ENCODE measurements at places on chromosomes 3 and 15.

DNA sequence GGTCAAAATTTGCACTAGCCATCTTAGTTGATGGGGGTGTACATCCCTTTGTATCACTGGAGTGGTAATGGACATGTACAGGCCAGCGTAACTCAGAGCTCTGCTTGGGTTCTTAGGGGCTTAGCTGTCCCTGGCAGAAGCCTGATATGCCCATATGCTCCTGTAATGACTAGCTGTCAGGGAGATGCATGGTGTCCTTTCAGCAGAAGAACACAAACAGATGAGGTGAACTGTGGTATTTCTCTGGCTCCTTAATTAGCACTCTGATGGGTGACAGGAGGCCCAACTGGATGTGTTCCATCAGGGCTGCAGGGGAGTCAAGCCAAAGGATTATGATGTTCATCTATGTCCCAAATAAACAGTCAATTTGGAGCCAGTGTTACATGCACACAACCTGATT lies 774.5 kb downstream of the AGBL1 start:
- DNase-seq, result no peak

- no peak for DNase-seq
These were observed 29.8 kb downstream of the SRPRB start for GRCh38 chr3:133835418-133835743.

DNA sequence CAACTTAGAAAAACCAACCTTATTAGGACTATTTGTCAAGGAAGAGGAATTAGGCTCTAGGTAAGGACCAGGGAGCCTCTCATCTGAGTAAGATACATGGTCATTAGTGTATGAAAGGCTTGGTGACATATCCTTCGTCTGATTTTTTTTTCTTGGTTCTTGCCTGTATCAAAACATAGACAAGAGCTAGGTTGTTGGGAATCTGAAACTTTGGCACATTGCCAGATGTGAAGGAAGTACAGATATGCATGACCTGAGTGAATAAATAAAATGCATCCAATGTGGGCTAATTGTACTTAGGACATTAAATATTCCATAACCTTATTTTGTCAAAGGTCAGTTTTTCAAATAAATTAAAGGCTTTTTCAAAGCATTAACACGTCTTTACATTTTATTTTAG lies 151.8 kb downstream of the SYNPR start:
- DNase-seq, result no peak

DNA sequence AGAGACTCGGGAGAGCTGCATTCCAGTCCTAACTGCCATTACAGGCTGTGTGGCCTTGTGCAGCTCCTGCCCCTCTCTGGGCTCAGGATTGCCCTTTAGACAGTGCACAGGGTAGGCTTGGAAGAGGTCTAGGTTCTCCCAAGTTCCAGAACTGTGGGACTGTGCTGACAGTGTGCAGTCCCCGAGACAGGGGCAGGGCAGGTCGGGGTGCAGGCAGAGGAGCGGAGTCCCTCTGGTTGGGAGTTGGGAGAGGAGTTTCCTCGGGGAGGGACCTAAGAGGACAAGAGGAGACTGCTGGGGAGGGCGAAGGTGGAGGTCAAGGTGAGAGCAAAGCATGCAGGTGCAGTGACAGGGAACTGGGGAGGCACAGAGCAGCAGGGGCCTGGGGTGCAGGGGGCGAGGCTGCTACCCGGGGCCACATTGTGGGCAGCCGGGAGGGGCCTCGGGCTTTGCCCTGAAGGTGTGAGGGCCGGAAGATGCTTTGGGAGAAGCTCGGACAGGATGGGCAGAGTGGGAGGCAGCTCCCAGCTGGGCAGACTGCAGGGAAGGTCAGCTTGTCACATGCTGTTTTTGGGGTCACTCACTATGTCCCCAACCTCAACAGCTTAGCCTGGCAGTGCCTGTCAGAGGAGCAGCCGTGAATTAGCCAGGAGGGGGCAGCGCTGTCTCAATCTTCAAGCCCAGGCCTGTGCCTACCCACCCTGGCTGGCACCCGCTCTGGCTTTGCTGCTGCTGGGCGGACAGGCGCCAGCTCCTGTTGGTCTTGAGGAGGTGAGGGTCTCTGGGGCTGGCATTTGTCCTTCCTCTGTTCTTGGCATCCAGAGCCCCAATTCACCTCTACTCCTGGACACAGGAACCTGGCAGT lies 15.4 kb upstream of the CSPG4 start:
- DNase-seq, result no peak

DNA sequence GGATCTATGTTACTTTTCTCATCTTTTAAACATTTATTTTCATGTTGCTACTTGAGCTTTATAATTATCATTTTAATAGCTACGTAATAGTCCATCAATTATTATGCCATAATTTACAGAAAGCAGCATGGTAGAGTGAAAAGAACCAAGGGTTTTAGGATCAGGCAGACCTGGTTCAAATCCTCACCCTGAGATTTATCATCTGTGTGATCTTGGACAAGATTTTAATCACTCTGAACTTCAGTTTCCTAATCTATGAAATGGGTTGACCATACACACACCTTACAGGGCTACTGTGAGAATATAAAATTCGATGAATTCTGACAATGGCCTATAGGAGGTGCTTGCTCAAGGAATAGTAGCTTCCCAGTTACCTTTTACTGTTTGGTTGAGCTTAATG lies 27.1 kb downstream of the BOC start:
- DNase-seq, result no peak

DNA sequence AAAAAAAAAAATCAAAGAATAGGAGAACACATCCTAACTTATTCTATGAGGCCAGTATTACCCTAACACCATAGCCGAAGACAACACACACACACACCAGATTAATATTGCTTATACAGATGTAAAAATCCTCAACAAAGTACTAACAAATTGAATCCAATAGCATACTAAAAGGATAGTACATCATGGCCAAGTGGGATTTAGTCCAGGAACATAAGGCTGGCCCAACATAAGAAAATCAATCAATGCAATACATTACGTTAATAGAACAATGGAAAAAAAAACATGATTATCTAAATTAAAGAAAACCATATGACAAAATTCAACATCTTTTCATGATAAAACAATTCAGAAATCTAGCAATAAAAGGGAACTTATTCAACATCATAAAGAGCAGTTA lies 79.1 kb downstream of the ADAMTS9 start:
- no peak for DNase-seq

DNA sequence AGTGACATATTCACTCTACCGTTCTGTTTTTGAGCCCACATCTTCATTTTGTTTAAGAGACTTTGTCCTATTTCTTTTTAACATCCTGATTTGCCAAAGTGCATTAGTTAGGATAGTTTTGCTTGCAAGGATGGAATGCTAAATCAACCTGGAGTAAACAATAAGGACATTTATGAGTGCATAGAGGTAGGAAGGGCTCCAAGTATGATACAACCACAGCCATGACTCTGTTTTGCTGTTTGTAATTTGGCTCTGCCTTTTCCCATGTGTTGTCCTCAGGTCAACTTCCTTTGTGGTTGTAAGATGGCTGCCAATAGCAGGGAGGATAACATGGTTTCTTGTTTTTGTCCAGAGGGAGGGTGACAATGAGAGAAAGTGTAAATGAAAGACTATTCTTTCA lies 66.4 kb upstream of the GOLIM4 start:
- DNase-seq, result no peak

DNA sequence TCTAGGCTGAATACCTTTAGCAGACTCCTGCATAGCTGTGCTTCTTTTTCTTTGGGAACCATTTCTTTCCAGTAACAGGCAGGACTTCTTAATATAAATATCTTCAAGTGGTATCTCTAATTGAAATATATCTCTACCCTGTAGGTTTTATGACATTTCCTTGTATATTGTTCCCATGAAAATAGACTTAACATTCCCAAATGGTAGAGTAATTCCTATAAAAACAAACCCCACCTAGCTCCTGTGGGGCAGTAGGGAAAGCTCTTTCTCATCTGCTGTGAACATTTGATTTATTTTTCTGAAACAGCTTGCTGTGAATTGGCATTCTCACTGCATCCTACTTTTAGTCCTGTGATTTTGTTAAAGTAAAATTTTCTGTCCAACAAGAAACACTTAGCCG lies 20.8 kb downstream of the SELENOT start:
- DNase-seq, result no peak

GRCh38 chr15:47371939-47372338 lies 345.4 kb upstream of the SEMA6D start:
- no peak for DNase-seq

- DNase-seq, result no peak
These were observed 264.2 kb upstream of the ROPN1 start for GRCh38 chr3:124256156-124256555.

GRCh38 chr3:57062101-57062631 lies 1.7 kb downstream of the SPATA12 start:
- DNase-seq, result no peak

DNA sequence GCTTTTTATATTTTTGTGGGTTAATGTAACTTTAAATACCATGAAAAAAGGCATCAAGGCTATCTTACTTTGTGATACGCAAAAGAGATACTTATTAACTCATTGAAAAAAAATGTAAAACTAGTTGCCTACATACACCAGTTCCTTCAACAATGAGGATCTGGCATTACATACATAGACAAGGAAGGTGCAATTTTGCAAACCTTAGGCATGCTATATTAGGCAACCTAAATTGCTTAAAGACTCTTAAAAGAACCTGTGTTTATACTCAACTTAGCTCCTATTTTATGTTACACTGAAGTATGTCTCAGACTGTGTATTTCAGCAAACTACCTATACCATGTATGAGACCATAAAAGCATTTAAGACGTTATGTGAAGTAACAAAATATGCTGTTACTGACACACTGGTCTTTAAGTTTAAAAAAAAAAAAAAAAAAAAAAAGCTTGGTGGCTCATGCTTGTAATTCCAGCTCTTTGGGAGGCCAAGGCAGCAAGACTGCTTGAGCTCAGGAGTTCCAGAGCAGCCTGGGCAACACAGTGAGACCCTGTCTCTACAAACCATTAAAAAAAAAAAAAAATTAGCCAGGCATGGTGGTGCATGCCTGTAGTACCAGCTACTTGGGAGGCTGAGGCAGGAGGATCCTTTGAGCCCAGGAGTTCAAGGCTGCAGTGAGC lies 9.1 kb downstream of the TASOR start:
- DNase-seq, result no peak

DNA sequence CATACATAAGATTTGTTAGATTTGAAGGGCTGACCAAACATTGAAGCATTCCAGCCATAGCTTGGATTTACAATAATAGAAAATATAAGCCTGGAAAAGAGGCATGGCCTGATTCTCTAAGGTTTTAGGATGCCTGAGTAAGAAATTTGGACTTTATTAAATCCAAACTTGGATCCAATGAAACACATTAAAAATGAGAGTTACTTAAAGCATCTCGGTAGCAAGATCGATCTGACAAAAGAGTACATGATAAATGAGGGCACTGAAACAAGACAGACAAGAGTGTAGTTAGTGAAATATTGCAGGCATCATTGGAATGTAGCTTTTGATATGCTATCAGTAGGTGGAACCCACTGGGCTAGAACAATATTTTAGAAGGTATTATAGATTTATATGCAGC lies 855.7 kb upstream of the DPPA4 start:
- DNase-seq, result no peak

DNA sequence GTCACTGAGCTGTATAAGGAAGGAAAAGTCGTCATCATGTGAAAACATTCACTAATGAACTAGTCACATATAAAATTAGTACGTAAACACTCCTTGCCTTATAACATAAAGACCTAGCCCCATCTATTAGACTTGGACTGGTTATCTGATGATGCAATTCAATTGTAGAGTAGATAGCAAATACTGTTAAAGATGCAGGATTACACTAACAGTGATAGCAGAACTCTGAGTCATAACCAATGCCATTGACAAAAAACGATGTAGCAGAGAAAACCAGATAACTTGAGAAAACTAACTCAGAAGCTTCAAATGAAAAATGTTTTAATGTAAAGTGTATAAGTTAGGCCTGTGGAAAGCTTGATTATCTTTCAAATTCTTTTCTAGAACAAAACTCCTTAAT lies 132.2 kb downstream of the WDR72 start:
- DNase-seq, result no peak

GRCh38 chr3:107289354-107289753 lies 87.9 kb upstream of the CCDC54 start:
- DNase-seq, result no peak

GRCh38 chr3:160768918-160769317 lies 12.9 kb downstream of the PPM1L start:
- no peak for DNase-seq

GRCh38 chr3:61422945-61423673 lies 138.3 kb upstream of the PTPRG start:
- DNase-seq, result no peak

GRCh38 chr15:101028772-101029438 lies 109.7 kb downstream of the LRRK1 start:
- DNase-seq, result no peak

GRCh38 chr15:64767203-64767602 lies 8.2 kb downstream of the RBPMS2 start:
- no peak for DNase-seq

GRCh38 chr15:101481381-101481705 lies 8.2 kb downstream of the PCSK6 start:
- DNase-seq, result no peak

DNA sequence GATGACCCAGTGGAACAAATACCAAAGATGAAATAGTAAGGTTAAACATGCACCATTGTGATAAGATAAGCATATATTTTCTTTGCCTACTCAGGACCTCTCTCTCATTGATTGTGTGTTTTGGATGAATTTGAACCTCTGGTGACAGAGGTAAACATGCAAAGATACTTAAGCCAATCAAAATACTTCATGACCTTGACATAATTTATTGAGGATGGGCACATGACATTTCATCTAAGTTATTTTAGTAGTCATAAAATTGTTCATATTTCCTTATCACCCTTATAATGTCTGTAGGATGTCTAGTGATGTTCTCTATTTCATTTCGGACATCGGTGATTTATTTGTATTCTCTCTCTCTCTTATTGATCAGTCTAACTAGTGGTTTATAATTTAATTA lies 88.3 kb upstream of the WDR72 start:
- DNase-seq, result no peak

GRCh38 chr15:98555173-98555515 lies 93.2 kb upstream of the IGF1R start:
- DNase-seq, result no peak

- DNase-seq, result no peak
These were observed 22.8 kb downstream of the CFAP100 start for GRCh38 chr3:126417515-126417914.

- DNase-seq, result no peak
These were observed 4.6 kb upstream of the FBLN2 start for GRCh38 chr3:13544293-13544831.

- DNase-seq, result no peak
These were observed 21.4 kb downstream of the NEK11 start for GRCh38 chr3:131048030-131048429.

DNA sequence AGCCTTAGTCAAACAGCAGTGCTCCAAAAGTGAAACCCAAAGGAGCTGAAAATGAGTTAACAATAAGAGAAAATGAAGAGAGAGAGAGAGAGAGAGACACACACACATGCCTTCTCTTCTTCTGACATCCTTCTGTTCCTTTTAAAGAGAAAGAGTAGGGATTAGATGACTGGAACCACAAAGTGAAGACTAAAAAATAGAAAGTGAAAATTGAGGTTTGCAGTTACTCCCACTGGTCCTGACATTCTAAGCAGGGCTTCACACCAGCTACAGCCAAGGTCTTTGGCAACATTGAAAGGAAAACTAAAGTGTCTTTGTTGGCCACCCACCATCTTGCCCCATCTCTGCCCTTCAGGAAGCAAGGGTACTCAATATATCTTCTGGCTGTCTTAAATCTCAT lies 59.2 kb downstream of the USP50 start:
- no peak for DNase-seq

GRCh38 chr3:71309886-71310285 lies 273.6 kb downstream of the FOXP1 start:
- no peak for DNase-seq

- DNase-seq, result no peak
These were observed 218.7 kb upstream of the ATP10A start for GRCh38 chr15:26081758-26082220.

GRCh38 chr15:41730543-41730942 lies 43.7 kb upstream of the MAPKBP1 start:
- peak; percentile 85 for DNase-seq
